ENCODE measurements at places on chromosomes 5 and 9.

- DNase-seq = no peak
Observed at GRCh38 chr5:139263536-139263935, 30.0 kb upstream of the MATR3 start.

DNA sequence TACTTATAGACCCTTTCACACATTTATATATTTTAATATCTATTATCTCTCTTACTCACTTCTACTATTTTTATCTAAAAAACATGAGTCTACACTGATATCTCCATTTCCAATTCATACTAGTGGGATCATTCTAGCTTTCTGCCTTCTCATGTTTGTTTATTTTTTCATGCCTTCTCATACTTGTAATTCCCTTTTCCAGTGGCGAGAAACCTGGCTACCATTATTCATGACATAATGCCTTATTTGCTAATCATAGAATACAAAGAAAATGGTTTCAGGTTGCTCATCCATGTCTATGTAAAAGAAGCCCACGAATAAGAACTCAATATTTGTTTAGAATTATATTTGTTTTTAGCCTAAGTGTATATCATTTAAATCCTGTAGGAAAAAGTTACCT is 232.7 kb upstream of the ACTBL2 start:
- no peak for DNase-seq

- no peak for DNase-seq
Observed at GRCh38 chr5:98713027-98713426, 60.4 kb upstream of the RGMB start.

GRCh38 chr9:103301051-103301450 is 305.9 kb downstream of the CYLC2 start:
- no peak for DNase-seq

DNA sequence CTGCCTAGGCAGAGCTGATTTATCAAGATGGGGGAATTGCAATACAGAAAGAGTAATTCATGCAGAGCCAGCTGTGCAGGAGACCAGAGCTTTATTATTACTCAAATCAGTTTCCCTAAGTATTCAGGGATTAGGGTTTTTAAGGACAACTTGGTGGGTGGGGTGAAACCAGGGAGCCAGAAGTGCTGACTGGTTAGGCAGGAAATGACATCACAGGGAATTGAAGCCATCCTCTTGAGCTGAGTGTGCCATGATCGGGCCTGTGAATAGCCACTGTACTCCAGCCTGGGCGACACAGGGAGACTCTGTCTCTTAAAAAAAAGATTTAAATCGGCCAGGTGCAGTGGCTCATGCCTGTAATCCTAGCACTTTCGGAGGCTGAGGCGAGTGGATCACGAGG is 45.3 kb upstream of the CDK5RAP2 start:
- no peak for DNase-seq

DNA sequence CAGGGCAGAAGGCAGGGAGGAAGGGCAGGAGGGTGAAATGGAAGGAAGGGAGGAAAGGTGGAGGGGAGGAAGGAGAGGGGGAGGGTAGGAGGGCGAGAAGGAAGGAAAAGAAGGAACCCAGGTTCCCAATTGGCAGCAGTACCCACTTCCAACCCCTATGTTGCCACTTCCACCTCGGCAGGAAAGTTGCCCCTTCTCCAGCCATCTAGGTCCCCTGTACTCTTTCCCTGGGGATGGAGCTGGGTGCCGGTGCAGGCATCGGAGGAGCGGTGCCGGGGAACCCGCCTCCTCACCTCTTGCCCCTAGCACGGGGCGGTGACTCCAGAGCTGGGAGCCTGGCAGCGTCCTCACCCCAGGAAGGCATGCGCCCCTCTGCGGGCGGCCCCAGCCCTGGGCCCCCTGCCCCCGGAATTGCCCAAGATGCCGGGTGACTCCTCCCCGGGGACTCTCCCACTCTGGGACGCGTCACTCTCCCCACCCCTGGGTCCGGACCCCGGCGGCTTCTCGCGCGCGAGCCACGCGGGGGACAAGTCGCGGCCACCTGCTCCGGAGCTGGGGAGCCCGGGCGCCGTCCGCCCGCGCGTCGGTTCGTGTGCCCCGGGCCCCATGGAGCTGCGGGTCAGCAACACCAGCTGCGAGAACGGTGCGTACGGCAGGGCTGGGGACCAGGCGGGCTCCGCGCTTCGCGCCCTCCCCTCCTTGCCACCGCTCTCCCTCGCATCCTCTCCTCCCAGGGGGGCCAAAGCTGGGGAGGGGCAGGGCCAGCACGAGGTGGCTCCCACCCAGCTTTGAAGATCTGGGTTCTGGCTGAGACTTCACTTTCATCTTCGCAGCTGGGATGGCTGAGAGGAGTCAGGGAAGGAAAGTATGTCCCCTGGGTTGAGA is at the start of gene NIPAL4:
Gene NIPAL4 (plus strand): TSS at position 499 of the 885 bp plus-strand sequence. CDS start 108 bp downstream, at position 607.
- no peak for DNase-seq

DNA sequence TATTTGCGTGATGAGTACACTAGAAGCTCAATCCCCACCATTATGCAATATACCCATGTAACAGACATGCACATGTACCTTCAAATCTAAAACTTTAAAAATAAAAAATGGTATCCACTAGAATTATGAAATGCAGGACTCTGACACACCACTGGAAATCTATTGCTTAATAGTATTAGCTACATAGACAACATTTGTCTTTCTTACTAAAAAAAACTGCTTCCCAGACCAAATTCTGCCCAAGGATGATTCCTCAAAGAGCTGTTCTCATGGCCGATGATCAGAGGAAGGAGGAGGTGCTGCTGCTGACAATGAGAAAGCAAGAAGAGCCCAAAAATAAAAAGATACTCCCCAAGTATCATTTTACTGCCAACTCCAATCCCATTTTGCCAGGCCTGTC is 67.2 kb downstream of the TTC39B start:
- DNase-seq = no peak

- peak; percentile 4 for DNase-seq
Observed at GRCh38 chr9:114001794-114002261, 76.3 kb downstream of the AMBP start.

DNA sequence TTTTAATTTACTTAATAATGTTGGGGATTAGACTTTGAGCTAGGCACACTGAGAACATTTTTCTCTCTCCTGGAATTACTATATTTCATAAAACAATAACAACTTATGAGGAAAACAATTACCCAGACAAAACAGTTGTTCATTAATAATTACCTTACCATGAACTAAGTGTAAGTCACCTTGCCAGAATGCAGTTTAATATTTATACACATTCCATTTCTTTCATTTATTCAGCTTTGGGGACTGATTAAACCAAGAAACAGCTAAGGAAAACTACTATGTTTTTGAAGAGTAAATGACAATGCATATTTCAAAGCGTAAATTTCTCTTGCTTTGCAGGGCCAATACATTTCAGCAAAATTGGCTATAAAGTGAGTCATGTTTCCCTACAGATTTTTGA is 616.2 kb downstream of the PRELID2 start:
- DNase-seq = no peak

DNA sequence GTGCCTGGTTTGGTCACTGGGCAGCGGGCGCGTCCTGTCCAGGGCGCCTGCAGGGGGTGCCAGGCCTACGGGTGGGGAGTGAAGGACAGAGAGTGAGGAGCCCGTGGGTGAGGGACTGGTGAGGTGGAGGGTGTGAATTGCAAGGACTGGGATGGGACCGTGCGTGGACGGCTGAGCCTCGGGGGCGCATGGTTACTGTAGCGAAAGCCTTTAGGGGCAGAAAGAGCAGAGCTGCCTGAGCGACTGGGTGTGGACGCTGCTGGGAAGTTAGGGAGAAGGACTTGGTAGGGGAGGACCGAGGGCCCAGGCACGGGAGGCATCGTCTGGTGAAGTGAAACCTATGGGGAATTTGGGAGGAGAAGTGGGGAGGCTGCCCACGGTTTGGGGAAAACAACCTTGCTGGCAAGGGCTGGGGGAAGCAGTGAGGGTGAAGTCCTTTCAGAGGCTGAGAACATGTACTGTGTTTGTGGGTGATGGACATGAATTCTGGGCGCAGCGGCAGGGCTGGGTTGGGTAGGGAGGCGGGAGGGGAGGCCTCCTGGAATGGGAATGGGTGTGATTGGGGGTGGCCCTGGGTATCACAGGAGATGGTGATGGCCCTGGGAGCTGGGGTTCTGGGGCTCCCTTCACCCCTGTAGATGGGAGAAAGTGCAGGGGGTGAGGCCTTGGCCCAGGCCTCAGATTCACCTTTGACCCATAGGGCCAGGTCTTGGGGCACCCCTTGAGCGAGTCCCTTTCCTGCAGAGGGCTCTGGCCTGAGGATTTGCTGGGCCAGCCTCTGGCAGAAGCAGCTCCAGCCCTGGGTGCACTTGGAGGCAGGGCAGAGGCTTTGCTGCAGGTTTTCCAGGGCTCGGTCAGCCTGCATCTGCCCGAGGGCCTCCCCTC is 1.7 kb upstream of the TOR4A start:
- no peak for DNase-seq

DNA sequence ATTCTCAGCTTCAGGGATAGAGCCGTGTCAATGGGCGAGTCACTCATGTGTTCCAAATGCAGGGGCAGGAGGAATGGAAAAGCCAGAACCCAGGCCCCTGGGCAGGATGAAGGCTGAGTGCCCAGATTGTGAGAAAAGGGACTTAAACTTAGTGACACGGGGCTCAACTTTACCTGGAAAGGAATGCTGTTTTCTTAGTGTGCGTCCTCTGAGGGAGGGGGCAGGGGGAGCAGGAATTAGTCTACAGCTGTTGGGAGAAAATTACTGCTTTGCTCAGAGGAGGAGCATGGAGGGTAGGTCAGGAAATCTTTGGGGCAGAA is 14.6 kb downstream of the HK3 start:
- no peak for DNase-seq

GRCh38 chr5:96253140-96253539 is 179.9 kb downstream of the PCSK1 start:
- no peak for DNase-seq

- DNase-seq = no peak
Observed at GRCh38 chr9:83111169-83111568, 48.2 kb upstream of the RASEF start.

GRCh38 chr9:125663127-125663526 is 43.9 kb downstream of the MAPKAP1 start:
- DNase-seq = no peak

GRCh38 chr5:58410441-58410840 is 49.4 kb downstream of the PLK2 start:
- DNase-seq = no peak

GRCh38 chr5:92886751-92887150 is 694.3 kb downstream of the NR2F1-AS1 start:
- DNase-seq = no peak

DNA sequence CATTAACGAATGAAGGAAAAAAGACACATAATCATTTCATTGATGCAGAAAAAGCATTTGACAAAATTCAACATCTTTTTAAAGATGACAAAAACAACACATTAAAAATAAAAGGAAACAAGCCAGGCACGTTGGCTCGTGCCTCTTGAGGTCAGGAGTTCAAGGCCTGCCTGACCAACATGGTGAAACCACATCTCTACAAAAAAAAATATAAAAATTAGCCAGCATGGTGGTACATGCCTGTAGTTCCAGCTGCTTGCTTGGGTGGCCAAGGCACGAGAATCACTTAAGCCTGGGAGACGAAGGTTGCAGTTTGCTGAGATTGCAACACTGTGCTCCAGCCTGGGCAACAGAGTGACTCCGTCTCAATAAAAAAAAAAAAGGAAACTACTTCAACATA is 77.0 kb downstream of the ERCC6L2 start:
- DNase-seq = no peak

- DNase-seq = no peak
Observed at GRCh38 chr9:106921341-106921899, 58.5 kb downstream of the ZNF462 start.

- no peak for DNase-seq
Observed at GRCh38 chr5:54774281-54775170, 210.9 kb downstream of the ESM1 start.

DNA sequence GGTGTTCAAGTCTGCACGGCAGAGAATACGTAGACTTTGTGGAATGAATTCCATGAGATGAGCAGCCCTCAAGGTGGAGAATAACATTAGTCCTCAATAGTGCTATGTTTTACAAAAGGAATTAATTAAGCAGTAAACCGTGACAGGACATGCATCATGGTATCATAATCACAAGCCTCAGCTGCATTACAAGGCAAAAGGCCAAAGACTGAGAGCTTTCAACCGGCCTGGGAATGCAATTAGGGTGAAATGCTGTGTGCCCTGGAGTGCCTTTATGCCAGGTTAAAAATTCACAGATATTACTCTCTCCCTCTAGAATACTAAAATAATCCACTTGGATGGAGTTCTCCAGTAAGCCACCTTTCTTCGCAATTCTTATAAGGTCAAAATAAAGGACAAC is 270.6 kb downstream of the MLLT3 start:
- no peak for DNase-seq

DNA sequence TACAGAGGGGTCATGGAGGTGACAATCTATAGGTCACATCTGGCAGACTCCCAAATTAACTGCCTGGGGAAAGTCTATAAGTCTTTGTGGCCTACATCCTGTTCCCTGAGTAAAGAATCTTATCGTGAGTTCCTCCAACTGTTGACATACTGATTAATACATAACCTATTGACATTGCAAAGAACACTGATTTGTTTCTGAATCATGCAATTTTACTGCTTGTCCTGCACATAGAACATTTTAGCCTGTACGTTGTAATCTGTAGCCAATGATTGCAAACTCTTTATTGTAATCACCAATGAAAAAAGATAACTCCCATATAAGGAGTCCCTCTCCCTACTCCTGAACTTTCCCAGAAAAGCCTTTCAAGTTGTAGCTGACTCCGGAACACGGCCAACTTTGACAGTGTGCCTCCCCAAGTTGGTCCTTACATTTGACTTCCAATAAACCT is 18.8 kb upstream of the OR2K2 start:
- no peak for DNase-seq

DNA sequence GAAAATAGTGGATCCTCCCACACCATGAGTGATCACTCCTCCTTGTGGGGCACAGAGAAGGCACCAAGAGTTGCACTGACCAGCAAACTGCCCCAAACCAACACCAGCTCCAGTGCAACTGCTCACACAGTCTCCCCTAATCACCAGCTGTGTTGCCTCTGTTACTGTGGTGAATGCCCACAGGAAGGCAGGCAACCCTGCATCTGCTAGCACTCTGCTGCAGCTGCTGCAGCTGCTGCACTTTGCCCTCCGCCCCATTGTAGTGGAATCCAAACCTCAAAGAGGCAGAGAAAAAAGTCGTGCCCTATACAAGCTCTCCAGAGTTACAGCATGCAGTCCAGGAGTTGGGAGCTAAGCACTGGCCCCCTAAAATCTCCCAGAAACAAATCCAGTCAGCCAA is 339.6 kb downstream of the TRIM36 start:
- DNase-seq = no peak

DNA sequence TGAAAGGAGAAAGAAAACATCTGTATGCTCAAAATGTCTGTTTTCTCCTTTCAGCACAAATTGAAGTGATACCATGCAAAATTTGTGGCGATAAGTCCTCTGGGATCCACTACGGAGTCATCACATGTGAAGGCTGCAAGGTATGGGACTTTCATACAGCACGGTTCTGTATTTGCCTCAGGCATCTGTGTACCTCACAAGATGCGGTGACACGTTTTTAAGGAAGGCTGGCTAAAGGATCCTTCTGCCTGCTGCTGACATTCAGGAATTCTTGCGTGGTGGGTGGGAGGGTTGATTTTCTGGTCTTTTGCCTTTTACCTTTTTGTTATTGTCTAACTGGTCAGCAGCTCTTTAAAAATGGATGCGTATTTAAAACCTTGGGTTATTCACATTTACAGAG is 133.1 kb downstream of the RORB start:
- DNase-seq = no peak
